ENCODE measurements at places on chromosomes 3 and 15.
A peak's percentile ranks its signal among the peaks of the same experiment; 100 is the strongest.

GRCh38 chr3:134232151-134232550, 18.5 kb downstream of the RYK start:
- no peak for DNase-seq

DNA sequence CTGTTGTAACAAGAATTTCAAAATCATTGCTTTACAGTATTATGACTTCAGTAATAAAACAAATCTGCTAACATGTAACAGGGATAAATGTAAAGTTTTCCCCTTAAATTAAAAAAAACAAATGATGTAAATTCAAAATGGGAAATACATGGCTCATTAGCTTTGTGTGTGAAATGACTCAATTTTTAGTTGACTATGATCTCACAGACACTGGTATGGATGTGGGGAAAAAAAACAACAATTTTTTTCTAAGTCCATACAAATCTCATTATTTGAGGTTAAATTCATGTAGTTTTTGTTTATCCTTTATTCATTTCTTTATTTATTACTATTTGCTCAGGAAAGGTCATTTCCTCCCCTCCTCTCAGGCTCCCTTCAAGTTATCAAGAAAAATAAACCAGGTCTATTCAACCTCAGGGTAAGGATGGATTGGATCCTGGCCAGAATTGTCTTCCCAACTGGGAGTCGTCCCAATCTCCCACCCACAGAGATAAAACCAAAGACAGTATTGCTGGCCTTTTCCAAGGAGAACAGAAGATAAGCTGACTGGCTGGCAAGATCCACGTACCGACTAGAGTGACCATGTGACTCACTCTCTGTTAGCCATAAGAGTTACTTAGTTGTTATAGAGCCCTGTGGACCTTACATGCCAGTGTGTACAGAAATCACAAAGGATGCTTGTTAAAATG, 373.3 kb downstream of the GAP43 start:
- no peak for DNase-seq

DNA sequence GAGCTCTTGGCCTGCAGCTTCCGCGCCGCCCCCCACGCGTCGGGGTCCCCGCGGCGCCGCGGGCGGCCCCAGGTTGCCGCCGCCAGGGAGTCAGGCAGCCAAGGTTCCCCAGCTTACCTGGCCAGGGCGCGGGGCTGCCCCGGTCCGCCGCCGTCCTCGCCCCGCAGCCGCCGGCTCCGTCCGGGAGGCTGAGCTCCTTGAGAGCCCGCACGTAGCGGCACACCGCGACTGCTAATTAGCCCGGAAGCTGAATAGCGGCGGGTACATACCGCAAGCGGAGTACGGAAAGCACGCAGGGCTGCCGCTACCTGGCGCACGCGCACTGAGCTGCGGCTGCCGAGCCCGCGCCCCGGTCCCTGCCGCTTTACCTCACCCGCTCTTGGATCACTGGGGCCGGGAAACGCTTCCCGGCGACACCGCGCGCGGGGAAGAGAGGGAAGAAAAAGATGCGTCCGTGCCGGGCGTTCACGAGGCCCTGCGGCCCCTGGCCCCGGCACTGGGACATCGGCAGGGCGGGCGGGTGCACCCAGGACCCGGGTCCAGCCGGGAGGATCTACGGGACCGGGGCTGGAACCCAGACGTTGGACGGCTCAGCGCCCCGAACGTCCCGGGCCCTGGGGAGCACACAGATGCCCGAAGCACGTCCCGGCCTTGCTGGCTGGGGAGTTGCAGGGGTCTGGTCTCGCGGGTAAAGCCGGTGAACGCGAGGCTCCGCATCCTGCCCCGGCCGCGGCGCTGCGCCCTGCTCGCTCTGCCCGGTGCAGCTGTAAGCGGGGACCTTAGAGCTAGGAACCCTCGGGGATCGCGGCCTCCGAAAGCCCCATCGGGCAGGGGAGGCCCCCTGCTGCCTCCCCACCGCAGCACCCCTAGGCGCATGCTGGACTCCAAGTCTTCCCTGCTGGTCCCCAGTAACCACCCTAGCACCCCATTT, at the start of gene GOLGA8B:
TSS of gene GOLGA8B (minus strand) at position 253 of the 931 bp plus-strand sequence. CDS start 47,739 bp downstream, outside the sequence.
- peak; percentile 53 for DNase-seq

GRCh38 chr3:193347521-193348501, 30.7 kb downstream of the ATP13A5 start:
- DNase-seq: no peak

- DNase-seq: no peak
Observed at GRCh38 chr3:194548346-194549321, 61.8 kb upstream of the ATP13A3 start.

- DNase-seq: no peak
Observed at GRCh38 chr3:187669675-187670504, at the start of gene SST. TSS of gene SST (minus strand) at chr3:187670394. CDS start at chr3:187670291, 103 bp downstream.

- no peak for DNase-seq
Observed at GRCh38 chr15:25094519-25094918, 139.7 kb downstream of the SNRPN start.

- DNase-seq: no peak
Observed at GRCh38 chr3:143479727-143480126, 360.2 kb downstream of the CHST2 start.

GRCh38 chr3:24605511-24606028, 110.9 kb upstream of the THRB start:
- no peak for DNase-seq

DNA sequence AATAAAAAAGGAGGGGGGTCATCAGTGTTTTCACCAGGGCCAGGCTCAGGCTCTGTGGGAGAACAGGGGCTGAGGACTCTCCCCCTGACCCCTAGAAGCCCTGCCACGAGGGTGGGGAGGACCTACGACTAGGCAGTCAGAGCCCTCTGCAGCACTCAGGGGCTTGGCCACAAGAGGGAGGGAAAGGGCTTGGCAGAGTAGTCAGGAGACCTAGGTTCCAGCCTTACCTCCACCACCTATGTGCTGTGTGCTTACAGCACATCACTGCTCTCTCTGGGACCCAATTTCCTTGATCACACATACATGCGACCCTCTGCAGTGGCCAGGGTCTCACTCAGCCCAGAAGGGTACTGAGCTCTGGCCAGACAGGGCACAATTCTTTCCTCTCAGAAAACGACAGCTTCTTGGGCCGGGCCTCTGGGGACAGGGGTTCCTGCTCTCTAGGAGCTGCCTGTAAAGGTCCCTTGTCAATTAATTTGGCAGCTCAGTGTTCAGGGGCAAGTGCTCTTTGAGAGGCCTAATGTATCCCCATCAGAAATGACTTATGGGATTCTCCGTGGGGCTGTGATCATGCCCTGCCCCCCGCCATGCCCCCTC, 16.4 kb upstream of the SKIC8 start:
- no peak for DNase-seq

DNA sequence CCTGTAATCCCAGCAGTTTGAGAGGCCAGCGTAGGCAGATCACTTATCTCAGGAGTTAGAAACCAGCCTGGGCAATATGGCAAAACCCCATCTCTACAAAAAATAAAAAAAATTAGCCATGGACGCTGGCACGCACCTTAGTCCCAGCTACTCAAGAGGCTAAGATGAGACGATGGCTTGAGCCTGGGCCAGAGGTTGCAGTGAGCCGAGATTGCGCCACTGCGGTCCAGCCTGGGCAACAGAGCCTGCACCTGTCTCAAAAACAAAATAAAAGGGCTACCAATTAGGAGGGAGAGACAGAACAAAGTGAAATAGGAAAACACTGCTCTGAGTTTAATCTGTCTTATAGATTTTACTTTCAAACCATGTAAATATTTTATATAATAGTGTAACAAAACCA, 33.8 kb downstream of the MSL2 start:
- DNase-seq: no peak

GRCh38 chr15:34584330-34584668, 848 bp upstream of the GOLGA8B start:
- DNase-seq: no peak

GRCh38 chr3:23654571-23654970, 151.2 kb upstream of the UBE2E1 start:
- no peak for DNase-seq

GRCh38 chr3:73705792-73706191, 81.1 kb upstream of the PDZRN3 start:
- no peak for DNase-seq

- no peak for DNase-seq
Observed at GRCh38 chr3:136685882-136686281, 66.3 kb downstream of the STAG1 start.
